MV-4-11 (cell line): ENCODE measurements at places on chromosomes 2 and 18.

GRCh38 chr2:238459081-238459629, 32.4 kb downstream of the ASB1 start:
- no peak for DNase-seq

DNA sequence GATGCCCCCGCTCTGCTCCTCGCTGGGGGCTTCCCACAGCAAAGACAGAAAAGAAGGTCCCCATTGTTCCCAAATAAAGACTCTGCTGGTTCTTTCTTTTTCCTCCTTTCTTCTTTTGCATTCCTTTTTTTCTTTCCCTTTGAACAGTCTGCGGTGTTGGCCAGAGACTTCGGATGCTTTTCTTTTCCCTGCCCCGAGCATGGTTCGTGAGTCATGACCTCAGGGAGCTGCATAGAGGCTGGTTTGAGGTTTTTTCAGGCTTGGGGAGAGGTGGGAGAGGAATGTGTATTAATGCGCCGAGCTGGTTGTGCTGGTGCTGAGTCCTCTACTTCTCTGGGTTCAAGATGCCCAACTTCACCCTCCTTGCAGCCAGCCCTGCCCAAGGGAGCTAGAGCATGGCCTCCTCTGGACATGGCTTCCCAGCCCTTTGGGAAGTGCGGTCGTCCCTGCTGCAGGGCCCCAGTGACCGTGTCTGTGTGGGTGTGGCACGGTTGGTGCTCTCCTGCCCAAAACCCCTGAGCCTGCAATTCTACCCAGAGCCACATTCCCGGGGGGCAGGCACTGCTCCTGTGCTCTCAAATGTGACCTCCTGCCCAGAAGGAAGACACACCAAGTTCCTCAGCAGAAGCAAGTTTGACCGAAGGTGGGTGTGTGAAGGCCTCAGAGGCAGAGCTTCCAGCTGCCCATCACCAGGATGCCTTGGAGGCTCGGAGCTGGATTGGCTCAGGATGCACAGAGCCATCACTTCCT, 9.0 kb upstream of the ARHGEF4 start:
- DNase-seq = no peak

DNA sequence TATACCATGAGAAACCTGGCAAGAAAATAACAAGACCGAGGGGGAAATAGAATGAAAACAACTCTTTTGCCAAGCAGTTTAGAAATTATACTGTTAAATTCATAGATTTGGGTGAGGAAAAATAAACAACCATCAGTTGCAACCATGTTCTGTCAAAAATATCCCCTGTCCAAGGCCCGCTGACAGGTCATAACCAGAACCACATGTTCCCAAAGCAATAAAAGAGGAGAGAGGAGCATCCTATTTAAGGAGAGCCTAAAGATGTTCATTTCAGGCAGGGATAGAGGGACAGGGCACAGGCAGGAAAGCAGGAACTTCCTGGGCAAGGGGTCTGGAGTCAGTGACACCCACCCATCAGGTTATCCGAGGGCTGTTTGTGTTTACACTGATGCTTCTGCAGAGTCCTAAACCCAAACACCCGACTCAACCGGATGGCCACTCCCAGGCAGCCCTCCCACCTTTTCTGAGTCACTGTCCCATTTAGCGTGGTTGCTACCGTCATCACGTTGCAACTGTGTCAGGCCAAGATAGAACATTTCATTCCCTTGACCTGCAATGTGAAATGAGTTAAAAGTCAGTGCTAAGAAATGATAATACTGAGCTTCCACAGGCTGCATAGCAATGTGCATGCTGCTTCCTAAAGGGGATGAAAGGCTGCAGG, 468.3 kb upstream of the RAB12 start:
- DNase-seq = no peak

- DNase-seq = no peak
Observed at GRCh38 chr2:85145116-85145820, 12.1 kb downstream of the TCF7L1 start.

GRCh38 chr2:46999857-47000678, 84.5 kb upstream of the MCFD2 start:
- no peak for DNase-seq

GRCh38 chr18:49178736-49179135, 228.0 kb upstream of the SMAD7 start:
- no peak for DNase-seq

DNA sequence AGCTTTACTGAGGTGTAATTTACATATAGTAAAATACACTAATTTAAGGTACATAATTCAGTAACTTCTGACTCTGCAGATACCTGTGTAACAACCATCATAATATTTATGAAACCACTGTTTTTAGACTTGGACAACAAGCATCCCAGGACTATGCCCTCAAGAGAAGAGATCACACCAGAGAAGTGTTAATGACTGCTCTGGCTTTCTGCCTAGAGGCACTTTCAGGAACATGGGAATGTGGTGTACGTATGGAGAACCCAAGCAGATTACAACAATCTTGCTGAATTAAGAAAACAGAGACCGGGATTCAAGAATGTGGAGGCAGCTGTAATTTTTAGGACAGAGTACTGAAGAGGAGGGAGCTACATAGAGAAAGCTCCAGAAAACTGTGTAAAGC, 475.2 kb downstream of the LPIN1 start:
- DNase-seq = no peak

DNA sequence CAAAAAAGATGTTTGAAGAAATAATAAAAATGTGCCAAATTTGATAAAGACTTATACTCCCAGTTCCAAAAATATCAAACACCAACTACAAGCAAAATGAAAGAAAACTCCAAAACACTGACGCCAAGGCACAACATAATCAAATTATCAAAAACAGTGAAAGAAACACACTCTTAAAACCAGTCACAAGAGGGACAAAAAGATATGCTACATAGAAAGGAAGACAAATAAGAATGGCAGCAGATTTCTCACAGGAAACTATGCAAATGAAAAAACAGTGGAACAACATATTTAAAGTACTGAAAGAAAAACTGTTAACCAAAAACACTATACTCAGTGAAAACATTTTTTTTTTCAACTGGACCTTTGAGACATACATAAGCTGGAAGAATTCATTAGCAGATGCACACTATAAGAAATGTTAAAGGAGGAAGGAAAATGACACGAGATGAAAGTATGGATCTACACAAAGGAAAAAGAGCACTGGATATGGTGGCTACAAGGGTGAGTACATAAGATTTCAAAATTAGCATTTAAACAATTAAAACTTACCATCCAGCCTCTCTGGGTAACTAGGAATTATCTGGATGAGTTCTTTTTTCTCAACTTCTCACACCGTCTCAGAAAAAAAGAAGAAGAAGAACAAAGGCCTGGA, 94.0 kb upstream of the ACVR1C start:
- DNase-seq = peak; percentile 28

GRCh38 chr18:47413327-47413726, 161.9 kb upstream of the SKOR2 start:
- no peak for DNase-seq

- DNase-seq = peak; percentile 91
Observed at GRCh38 chr18:8601277-8602032, 7.8 kb upstream of the RAB12 start.

DNA sequence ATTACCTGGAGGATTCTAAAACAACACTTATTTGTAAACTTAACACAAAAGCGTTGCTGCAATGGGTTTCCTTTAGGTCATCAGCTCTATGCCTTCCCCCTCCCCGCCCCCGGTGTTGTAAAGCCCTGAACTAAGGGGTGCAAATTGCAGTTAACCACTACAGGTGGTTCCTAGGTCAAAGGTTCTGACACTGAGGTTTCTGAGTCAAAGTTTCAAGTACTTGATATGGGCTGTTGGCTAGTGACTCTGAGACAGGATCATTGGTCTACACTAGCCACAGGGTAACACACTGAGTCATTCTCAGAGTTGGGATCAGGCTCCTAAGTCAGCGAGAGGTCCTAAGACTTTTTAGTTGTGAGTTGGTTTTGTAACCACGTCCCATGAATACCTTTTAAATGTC, 15.4 kb downstream of the IL1B start:
- peak; percentile 48 for DNase-seq

- no peak for DNase-seq
Observed at GRCh38 chr2:197615016-197615652, 60.3 kb downstream of the RFTN2 start.

DNA sequence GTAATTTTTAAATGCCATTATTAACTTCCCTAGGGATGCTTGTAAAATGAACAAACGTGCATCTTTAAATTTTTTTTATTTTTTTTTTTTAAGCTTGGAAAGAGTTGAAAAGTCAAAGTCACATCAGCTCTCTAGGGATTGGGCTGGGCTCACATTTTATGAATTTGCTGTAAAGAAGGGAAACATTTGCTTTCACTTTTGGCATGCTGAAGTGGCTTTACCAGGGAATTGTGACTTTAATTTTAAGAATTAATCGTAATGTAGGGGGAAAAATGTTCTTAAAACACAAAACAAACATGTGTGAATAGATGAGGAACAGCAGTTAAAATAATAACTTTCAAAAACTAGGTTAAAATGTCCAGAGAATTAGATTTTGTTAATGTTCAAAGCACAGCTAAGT, 123.0 kb downstream of the AGAP1 start:
- no peak for DNase-seq

DNA sequence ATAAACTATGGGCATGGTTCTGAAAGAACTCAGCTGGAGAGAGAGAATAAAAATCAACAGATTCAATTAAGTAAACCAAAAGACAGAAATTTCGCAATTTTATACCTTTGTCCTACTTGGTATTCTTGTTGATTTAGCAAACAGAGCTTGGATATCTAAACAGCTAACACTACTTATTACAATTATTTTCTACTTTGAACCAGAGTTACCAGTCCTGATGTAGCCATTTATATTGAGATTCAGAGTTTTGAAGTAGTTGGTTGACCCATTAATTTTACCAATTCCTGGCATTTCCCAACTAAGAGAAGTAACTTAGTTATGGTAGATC, 48.9 kb downstream of the ASXL2 start:
- DNase-seq = no peak

DNA sequence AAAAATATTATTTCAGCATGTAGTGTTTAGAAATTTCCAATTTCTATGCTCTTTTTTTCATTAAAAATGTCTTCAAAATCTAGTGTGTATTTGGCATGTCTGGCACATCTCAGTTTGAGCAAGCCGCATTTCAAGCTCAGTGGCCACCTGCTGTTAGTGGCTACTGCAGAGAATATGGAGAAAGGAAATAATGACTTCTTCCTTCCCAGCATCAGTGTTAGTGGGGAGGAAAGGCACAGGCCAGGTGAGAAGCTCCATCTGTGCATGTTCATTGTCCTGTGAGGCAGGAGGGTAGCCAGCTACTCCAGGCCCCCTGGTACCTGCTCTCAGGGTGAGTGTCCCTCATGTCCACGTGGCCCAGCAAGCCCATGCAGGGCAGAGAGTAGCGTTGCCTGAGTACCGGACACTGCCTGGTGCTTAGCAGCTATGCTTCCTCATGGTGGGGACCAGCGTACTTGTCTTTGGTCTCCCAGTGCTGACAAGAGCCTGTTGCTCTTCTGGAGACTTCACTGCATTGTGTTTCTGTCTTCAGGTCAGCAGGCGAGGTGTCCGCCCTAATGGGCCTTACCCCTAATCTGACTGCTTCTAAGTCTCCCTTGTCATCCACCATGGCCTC, 67.4 kb upstream of the CHMP1B start:
- no peak for DNase-seq

- peak; percentile 64 for DNase-seq
Observed at GRCh38 chr2:112754564-112754963, 9.8 kb downstream of the CKAP2L start.

GRCh38 chr2:1588051-1588977, 156.0 kb downstream of the PXDN start:
- DNase-seq = no peak

DNA sequence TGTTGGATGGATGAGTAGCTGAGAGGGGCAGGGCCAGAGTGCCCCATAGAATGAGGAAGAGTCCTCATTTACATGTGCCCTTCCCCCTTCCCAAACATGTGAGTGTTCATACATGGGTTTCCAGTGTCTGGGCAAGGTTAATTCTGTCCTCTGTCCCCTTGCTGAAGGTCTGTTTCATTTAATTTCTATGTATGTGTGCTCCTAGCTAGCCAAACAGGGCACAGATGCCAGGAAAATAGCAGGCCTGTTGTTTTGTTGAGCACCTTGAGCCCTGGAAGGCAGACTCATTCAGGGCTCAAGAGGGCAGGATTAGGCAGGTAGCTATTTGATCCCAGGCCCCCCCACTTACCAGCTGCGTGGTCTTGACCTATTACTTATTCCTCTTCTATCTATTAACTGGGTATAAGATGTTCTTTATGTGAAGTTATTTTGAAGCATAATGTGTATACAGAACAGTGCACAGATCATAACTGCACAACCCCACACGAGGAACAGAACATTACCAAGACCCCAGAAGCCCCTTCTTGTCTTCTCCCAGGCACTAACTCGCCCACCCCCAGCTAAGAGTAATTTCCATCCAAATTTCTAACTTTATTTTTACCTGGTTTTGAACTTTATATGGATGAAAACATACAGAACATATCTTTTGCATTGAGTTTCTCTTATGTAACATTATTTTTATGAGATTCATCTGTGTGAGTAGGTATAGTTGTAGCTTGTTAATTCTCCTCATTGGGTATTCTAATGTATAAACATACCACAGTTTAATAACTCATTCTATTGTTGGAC, 164.3 kb downstream of the RPIA start:
- no peak for DNase-seq

- DNase-seq = peak; percentile 65
Observed at GRCh38 chr2:159617646-159618045, 1.3 kb upstream of the BAZ2B start.

DNA sequence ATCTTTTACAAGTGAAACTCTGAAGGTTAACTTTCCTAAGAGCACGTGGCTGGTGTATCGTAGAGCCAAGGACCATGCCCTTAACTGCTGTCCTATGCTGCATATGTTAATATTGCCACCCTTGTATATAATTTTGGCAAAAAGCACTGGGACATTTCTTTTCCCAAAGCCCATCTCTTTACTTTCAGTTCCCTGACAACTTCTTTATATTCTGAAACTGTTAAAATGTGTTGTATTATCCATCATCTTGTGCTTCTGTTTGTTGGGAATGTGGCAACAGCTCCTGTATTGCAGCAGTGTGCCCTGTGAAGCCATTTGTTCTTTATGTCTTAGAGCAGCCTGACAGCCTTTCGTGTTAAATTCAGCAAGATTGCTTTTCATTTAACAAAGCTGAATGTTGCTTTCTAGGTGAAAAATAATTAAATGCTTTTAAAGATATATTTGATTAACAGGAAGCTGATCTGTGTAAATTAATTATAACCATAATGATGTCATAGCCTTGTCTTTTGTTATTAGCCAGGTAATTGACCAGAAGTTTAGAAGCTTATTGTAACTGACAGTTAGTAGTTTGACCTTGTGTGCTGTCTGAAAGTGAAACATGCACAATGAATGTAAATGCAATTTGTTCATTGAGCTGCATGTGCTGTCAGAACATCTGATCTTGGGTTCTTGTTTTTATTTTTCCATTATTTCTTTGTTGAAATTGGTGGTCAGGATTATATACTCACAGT, 9.7 kb downstream of the RHBDD1 start:
- DNase-seq = no peak

DNA sequence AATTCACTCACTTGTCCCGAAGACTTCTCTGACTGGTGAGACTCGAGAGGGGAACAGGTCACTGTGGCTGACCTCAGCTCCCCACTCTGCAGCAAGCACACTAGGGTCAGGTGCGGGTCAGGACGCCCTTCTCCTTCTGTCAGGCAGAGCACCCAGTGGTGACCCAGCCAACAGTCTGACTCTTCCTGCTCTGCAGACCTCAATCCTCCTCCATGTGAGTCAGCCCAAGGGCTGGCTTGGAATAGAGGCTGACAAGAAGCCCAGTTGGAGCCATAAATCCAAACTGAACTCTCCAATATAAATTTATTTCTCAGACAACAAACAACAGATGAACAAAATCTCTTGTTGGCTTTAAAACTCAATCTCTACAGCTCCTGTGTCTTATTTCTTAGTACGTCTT, 253.1 kb downstream of the SH3BP4 start:
- DNase-seq = no peak

- DNase-seq = no peak
Observed at GRCh38 chr2:102100371-102101096, 42.0 kb upstream of the IL1R1 start.
